Stimulated activated CD4-positive, alpha-beta T cell treated with anti-CD3 and anti-CD28 coated beads, Interleukin-12 subunit alpha, Interleukin-12 subunit beta, amount 100 ng/mL, for 48 hours (primary cell): ENCODE measurements at places on chromosomes 12 and 14.

GRCh38 chr12:108638141-108638827 is 4.6 kb upstream of the SELPLG start:
- no peak for DNase-seq

DNA sequence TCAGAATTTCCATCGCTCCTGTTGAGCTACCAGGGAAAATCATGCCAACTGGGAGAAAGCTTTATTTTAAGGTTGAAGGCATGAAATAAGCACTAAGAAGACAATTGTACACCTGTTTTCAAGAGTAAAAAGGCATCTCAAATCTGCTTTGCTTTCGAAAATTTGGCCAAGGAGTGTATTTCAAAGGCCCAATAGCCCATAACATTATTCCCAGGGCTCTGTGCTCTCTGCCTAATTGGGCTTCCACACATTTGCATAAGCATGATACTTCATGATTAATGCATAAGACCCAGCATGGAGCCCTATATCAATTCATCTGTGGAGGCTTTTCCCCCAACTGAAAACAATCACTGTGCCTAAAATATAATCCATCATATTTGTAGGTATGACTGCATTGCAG is 258.5 kb downstream of the NOVA1 start:
- DNase-seq, result no peak

DNA sequence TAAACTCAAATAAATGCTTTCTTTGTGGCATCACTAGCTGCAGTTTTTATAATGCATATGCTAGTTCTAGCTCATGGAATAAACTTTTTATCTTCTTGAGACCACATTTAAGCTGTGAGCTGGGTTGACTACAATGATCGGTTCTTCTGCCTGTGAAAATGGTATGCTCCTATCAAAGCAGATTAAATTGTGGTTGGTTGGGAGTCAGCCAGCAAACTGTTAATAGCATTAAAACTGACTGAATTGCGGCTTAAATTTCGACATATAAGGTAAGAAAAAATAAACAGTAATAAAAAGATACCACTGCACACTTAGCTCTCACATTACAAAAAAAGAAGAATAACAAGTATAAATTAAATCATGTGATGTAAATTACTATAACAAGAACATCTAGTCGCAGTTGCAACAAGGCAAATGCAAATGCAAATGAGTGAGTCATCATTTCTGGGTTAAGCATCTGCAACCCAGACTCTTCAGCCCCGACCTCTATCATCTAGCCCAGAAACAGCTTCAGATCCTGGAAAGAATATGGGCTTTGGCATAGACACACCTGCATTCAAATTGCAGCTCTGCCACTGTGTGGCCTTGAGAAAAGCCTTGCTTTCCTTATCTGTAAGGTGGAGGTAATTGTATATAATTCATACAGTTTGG is 19.8 kb upstream of the DHRS7 start:
- no peak for DNase-seq

- no peak for DNase-seq
These were observed 6.4 kb downstream of the TMEM117 start for GRCh38 chr12:43842259-43842658.

DNA sequence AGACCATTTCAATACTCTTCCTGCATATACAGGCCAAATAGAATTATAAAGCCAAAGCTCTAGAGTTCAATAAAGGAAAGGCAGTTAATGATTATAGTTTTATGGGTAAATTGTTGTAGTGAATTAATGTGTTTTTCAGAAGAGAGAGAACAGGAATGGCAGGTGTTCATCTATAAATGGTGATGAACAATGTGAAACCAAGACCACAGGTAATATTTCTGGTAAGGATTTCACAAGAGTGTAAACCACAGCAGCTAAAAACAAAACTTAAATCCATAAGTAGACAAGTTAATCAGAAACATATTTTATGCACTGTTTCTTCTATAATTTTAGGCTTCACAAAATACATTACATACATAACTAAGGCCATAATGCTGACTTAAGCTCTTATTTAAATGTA is 204.4 kb downstream of the SYT1 start:
- DNase-seq, result no peak

GRCh38 chr12:116358893-116359761 is 81.6 kb upstream of the MED13L start:
- peak; percentile 42 for DNase-seq
